ENCODE measurements at places on chromosomes 2 and 18.

- no peak for DNase-seq
These were observed 240.5 kb downstream of the AGPS start for GRCh38 chr2:177633111-177633510.

GRCh38 chr2:80610108-80610507, 305.6 kb upstream of the LRRTM1 start:
- no peak for DNase-seq

GRCh38 chr2:151067658-151068369, 193.8 kb downstream of the RBM43 start:
- no peak for DNase-seq

DNA sequence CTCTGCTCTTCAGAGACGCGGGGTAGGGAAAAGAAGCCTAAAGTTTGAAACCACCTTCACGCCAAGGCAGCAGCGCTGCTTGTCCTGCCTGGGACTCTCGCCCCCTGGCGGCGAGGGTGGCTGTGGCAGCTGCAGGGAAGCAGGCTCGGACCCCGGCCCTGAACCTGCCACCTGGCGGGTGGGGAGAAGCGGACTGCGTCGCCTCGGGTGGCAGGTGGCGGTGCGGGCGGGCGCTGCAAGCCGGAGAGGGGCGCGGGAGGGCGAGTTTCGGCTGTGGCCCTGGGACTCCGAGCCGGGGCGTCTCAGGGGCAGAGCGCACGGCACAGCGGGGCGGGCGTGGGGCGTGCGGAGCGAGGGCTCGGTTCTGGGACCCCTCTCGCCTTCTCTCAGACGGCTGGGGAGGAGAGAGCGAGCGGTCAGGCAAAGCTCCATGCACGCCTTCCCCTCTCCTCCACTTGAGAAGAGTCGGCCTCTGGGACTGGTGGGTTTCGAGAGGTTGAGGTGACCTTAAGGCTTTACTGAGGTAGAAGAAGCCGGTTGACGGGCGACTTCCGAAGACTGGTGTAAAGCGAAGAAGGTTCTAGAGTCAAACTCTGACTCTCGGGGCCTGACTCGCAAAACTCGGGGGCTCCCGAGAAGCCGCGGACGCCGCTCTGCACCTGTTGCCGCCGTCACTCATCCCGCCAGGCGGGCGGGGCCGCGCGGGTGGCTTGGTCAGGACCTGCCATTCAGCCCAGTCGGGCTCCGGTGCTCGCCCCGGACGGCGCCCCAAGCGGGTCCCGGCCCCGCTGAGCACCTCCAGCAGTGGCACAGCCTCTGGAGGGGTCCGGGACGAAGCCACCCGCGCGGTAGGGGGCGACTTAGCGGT, 1.1 kb upstream of the BOLL start:
- DNase-seq = no peak

DNA sequence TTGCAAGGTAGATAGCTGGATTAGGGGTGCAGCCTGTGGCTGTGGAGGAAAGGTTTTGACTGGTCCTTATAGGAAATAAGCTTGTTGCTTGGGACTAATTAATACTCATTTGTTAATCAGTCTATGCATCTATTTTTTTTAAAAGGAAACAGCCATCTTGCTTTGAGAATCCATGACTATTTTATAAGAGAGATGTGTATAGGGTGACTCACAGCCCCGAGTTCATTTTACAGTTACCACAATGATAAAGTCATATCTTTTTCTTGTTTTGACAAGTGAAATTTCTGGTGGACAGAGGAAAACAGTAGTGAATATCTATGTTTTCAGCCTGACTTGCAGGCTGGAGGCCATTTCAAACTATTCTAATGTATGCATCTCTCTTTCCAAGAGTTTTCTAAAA, 193.5 kb upstream of the CCDC68 start:
- no peak for DNase-seq

DNA sequence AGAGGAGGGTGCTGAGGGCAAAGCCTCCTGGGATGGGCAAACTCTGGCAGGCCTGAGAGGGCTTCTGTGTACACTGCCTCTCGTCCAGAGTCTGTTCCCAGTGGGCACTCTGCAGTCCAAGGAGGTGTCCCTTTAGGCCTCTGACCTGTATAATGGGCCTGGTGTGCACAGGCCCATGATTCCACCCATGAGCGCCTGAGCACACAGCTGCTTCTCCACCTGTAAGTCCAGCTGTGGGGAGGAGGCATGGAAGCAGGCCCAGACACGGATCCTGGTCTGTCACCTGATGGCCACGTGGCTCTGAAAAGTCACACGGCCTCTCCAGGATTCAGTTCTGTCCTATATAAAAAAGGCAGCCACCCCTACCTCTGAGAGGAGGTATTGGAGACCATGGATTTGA, 57.0 kb downstream of the PARD6G start:
- no peak for DNase-seq

- peak; percentile 78 for DNase-seq
These were observed 2.8 kb upstream of the GAD1 start for GRCh38 chr2:170813611-170814532.

DNA sequence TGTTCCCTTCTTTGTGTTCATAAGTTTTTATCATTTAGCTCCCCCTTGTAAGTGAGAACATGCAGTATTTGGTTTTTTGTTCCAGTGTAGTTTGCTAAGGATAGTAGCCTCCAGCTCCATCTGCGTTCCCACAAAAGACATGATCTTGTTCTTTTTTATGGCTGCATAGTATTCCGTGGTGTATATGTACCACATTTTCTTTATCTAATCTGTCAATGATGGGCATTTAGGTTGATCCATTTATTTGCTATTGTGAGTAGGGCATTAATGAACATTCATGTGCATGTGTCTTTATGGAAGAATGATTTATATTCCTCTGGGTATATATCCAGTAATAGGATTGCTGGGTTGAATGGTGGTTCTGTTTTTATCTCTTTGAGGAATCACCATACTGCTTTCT, 33.4 kb downstream of the CARF start:
- DNase-seq = no peak

DNA sequence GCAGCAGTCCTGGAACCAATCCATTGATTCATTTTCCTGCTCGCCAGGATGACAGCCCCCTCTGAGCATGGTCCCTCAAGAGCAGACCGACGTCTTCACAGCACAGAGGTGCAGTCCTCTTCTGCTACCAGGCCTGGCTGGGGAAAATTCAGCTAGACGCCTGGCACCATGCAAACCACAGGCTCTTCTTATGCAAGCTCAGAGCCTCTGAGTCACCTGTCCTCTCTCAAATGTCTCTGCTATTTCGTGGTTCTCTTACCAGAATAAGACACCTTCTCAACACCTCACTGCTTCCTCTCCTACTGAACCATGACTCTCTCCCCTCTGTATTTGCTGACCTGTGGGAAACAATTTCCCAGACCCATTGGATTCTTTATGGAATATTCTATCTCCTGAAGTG, 79.8 kb upstream of the CYRIA start:
- no peak for DNase-seq

DNA sequence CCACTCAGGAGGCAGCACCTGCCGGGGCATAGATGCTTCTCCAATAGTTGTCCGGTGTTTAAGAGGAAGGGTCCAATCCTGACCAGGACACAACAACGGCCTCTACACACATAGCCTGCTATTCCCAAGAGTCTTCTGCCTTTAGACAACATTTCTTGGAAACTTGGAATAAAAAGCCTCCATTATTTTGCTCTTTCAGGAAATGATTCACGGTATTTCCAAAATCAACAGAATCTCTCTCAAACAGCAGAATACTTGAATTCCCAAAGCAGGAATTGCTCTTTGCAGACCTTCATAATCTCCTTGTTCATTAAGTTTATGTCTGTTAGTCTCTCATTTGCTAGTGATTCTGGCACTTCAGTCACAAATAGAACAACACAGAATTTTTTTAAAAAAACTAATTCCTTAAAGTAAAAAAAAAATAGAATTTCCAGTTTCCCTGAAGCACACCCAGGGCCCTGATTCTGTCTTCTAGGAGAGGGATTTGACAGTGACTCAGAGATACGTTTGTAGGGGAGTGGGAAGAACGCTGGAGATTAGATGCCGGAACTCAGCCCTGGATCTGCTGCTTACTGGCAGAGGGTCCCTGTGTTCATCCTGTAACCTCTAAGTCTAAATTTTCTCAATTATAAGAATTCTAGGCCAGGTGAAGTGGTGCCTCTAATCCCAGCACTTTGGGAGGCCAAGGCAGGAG, 74.7 kb downstream of the NAB1 start:
- DNase-seq = no peak

GRCh38 chr2:31802711-31803110, 208.1 kb downstream of the MEMO1 start:
- DNase-seq = no peak

- no peak for DNase-seq
These were observed 178.4 kb downstream of the BCL2 start for GRCh38 chr18:63140997-63141777.

DNA sequence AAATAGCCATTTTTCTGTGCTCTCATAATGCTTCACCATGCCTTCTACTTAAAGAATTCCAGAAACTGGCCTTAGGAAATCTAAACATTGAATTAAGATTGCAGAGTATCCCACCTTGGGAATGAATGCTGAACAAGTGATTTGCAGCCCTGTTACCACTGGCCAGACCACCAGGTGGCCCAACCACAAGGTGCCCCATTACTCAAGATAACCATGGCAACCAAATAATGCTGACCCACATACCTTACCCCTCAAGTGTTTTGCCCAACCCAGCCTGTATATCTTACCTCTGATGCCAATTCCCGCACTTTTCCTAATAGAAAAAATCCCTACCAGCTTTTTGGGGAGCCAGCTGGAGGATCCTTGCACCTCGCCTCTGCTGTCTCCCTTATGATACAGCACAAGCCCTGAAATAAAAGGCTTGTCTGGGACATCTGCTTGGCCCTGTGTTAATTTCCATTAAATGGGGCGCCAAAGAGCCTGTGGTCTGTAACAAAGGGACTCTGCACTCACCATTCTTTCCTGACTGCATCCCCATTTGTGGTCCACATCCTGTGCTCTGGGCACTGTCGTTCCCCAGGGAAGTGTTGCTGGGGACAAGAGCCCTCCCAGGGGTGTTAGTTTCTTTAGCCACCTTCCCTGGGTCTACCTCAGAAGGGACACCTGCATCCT, 17.3 kb upstream of the KCNF1 start:
- no peak for DNase-seq

- DNase-seq = no peak
These were observed 266.3 kb downstream of the SATB2 start for GRCh38 chr2:199191461-199191860.

GRCh38 chr2:206890179-206890578, 49.1 kb upstream of the CPO start:
- DNase-seq = no peak

- no peak for DNase-seq
These were observed 60.9 kb downstream of the AAK1 start for GRCh38 chr2:69582582-69583176.

DNA sequence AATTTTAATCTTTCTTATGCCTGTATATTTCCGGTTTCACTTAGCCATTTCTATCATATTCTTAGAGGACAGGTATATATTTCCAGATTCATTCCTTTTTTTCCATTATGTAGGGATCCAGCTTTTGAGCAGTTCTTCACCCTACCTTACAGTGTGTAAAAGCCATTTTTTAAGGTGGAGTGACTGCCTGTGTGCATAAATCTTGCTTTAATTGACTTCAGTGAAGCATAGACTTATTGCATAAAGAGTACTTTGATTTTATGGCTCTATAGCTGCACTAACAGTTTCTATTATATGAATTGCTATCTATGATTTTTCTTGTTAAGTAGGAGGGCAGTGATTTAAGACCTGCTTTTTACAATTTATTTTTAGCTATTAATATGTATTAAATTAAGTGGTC, 132.6 kb downstream of the NYAP2 start:
- DNase-seq = no peak

- DNase-seq = no peak
These were observed 492 bp downstream of the CHRNA1 start for GRCh38 chr2:174763780-174764179.

DNA sequence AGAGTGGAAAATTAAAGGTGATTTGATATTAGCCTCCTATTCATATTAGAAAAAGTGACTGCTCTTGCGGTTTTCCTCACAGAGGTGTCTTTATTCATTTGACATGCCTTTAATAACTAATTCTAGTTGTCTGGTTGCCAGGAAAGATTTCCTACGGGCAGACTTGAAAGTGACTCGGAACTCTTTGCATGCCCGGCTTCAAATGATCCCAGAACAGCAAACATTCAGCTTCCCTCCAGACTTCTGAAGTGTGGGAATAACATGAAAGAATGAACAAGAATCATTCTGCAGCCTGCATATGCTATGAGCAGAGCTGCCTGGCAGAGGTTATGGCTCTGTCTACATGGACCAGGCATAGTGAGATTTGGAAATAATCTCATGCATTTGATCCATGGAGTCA, 89.6 kb upstream of the PKDCC start:
- no peak for DNase-seq

DNA sequence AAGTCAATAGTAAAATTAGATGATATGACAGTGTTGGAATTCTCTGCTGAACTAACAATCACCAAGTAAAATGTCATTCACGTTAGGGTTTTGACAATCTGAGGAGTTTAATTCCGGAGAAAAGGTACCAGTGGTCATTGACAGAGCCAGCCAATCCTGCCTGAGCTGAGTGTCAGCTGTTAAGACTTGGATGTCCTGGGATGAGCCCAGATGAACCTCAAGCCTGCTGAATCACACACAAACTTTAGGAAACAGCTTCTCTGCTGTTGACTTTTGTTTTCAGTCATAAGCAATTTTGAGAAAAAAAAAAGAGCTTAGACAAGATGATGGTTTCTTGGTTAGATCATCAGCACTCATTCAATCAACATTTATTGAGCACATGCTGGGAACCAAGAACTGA, 600.0 kb upstream of the SLC39A10 start:
- no peak for DNase-seq

GRCh38 chr2:73536133-73536840, 105.9 kb downstream of the NAT8 start:
- no peak for DNase-seq

GRCh38 chr2:138182937-138183312, 218.7 kb downstream of the HNMT start:
- DNase-seq = no peak

DNA sequence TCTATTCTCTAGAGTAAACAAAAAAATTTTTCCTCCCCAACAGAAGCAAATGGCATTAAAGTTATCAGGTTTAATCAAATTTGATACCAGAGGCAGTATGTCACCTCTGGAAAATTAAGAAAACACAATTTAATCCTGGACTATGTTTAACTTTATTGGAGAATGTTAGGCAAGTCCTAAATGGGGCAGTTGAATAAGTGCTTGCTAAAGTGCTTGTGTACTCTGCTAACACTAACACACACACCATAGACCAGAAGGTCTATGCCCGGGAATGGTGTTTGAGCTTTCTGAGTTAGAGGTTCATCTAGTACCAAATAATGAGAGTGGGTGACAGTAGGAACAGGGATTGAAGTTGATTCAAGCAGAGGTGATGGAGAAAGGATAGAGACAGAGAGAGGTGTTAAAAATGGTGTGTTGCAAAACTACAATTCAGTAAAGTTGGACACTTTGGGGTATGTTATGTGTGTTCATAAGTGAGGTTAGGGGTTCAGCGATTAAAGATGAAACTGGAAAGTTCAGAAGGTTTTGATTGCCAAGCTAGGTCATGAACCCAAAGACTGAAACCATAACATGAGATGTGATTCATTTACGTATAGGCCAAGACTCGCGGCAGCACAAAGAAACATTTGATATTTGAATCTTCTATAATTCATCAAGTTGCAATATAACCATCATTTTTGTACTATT, 40.5 kb upstream of the PEX13 start:
- DNase-seq = no peak

- no peak for DNase-seq
These were observed 2.1 kb downstream of the FZD5 start for GRCh38 chr2:207767461-207768167.

GRCh38 chr2:156134887-156135286, 197.6 kb downstream of the NR4A2 start:
- DNase-seq = no peak
